ENCODE measurements at places on chromosomes 6 and 20.

- DNase-seq, result no peak
Observed at GRCh38 chr20:20095114-20095872, 43.0 kb downstream of the CFAP61 start.

DNA sequence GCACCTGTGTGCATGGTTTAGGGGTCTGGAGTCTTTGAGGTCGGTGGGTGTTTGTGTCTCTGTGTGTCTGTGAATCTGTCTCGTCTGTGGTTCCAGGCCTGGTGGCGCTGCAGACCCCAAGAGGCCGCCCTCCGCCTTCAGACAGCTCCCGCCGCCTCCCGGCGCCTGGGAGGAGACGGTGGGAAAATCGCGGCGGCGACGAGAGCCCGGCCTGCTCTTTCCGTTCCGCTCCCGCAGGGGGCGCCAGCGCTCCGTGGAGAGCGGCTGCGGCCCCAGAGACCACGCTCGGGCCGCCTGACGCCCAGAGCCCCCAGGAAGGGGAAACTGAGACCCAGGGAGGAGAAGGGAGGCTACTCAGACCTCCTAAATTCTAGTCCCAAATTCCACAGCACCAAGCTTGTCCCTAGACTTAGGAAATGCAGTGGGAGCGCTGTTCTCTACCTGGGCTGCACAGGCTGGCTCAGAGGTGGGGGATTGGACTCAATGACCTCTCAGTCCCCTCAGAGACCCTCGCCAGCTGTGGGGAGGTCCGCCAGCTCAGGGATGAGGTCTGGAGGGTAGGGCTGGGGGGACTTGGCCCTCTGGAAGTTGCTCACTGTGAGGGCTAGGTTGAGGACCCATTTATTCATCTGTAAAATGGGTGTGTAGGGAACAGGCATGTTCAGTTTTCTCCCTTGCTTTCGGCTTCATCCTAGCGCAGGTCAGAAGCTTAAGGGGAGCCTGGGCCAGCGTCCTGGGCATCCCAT lies 36.9 kb upstream of the BLCAP start:
- DNase-seq, result peak; percentile 35

DNA sequence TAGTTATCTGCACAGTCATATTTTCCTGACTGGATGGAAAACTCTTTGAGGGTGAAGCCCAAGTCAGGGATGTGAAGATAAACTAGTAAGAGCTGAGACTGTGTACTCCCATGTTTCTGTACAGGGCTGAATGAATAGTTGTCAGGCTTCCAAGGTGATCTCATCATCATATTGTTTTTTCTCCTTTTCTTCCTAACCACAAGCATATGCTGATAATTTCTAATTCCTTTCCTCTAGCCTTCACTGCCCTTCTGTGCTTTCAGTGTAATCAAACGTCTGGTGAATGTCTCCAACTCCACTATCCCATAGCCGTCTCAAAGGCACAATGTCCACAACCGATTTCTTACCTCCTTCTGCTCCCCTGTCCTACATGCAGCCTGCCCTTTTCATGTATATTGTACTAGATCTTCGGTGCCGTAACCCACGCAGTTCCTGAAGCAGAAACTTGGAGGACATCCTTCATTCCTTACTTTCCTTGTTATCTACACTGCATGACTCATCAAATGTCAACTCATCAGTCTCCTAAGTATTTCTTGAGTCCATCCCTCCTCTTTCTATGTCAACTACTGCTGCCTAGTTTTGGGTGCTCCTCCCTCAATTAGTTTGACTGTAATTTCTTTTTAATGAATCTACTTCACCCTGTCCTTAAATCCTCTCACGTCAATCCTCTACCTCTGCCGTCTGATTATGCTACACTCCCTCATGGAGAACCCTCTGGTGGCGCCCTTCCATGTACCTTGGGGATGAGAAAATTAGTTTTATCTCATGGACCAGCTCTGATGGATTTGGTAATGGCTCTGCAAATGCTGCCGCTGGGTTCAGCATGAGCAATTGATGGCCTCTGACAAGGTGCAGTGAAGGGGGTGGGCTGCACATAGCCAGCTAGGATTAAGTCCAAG lies 21.9 kb downstream of the NCOA7 start:
- DNase-seq, result no peak

GRCh38 chr6:43496370-43497128 lies 13.6 kb downstream of the LRRC73 start:
- DNase-seq, result no peak
